CD4-positive, alpha-beta T cell treated with Interleukin-6 at 100 ng/mL for 8 hours (primary cell): ENCODE measurements at places on chromosomes 1 and 21.

GRCh38 chr1:208479435-208479834, 235.3 kb upstream of the PLXNA2 start:
- no peak for DNase-seq

GRCh38 chr21:41482980-41483379, 25.0 kb downstream of the TMPRSS2 start:
- DNase-seq, result no peak

DNA sequence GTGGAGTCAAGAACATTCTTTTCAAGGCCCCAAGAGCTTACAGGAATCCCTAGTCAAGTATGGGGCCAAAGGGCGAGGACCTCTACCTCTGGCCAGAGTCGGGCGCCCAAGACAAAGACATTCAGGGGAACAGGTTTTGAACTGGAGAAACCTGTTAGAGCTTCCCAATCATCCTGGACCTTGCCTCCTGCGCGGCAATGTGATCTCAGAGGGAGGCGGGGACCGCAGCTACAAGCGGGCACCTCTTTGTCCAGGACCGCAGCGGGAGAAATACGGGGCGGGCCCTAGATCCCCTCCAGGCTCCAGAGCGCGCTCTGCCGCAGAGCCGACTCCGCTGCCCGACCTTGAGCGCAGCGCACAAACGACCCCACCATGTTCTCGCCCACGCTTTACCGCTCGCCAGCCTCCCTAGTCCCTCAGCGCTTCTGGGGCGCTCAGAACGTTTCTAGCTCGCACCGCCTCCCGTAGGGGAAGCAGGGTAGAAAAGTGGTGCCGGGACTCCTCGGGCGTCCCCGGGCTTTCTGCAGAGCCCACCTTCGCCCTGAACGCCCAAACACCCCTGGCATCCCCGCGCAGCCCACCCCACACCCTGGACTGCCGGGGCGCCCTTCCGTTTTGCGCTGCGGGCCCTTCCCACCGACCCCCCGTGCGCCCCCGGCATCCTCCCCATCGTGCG, 28.1 kb downstream of the RABIF start:
- no peak for DNase-seq

DNA sequence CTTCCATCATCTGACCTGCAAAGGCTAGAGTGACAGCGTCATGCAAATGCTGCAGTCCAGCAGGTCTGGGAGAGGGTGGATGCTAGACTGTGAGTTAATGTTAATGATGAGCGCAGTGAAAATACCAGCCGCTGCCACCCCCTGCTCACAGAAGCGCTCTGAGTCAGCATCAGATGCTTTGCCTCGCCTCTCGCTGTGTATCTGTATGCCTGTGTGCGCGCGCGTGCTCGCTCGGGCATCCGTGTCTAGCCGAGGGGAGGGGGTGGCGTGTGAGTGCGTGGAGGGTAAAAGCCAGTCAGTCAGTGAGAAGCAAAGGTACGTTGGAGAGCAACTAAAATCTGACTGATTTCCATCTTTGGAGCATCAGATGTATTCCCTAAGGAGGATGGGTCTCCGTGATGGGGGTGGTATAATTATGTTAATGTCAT, 858.7 kb downstream of the USP25 start:
- DNase-seq, result no peak

DNA sequence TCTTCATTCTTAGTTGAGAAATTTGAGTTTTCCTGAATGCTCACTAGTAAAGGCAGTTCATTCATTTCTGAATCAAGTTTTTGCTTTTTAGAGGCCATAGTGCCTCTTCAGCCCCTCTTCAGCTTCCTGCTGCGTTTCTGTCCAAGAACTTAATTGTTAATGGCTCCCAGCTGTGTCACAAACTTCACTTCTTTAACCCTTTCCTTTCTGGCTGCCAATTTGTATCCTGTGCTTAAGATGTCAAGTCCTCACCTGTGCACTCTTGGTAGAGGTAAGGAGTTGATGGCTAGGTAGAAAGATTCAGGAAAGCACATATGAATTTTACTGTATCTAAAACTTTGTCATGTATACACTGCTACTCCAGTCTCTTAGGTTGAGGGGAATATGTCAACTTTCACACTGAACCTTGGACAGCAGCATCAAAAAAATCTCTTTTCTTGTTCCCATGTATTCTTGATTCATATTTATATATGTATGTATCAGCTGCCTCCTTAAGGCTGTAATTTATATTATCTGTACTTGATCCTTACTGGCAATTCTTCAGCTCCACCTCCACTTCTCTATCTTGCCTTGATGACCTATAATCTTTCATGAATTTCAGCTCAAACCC, 612.8 kb downstream of the LMO4 start:
- DNase-seq, result no peak

DNA sequence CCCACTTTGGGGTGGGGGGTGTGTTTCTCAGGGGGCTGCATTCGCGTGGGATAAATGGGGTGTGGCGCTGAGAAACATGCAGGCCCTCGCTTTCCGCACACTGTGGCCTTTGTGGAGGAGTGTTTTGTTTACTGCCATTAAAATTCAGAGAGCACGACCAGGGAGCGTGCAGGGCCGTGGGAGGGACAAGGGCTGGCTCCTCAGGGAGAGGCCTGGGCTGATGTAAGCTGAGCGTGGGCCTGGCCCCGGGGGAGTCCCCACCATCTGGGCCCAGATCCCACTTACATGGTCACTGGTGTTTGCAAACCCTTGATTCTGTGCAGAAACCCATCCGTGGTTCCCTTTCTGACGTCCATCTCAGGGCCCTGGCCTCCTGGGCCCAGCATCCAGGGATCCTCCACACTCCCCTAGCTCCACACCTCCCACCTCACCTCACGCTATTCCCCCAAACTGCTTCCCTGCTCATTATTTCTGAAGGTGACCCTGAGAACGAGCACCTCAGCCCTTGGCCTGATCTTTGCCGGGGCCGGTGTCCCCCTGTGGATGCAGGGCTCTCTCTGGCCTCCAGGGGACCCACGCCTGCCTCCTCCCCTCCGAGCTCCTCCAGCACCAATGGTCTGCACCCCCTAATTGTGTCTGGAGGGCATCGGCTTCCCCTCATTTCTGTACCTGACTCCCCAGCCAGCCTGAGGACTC, 92.5 kb upstream of the SIM2 start:
- DNase-seq, result no peak

- no peak for DNase-seq
Observed at GRCh38 chr1:54453509-54453908, 47.3 kb upstream of the SSBP3 start.

DNA sequence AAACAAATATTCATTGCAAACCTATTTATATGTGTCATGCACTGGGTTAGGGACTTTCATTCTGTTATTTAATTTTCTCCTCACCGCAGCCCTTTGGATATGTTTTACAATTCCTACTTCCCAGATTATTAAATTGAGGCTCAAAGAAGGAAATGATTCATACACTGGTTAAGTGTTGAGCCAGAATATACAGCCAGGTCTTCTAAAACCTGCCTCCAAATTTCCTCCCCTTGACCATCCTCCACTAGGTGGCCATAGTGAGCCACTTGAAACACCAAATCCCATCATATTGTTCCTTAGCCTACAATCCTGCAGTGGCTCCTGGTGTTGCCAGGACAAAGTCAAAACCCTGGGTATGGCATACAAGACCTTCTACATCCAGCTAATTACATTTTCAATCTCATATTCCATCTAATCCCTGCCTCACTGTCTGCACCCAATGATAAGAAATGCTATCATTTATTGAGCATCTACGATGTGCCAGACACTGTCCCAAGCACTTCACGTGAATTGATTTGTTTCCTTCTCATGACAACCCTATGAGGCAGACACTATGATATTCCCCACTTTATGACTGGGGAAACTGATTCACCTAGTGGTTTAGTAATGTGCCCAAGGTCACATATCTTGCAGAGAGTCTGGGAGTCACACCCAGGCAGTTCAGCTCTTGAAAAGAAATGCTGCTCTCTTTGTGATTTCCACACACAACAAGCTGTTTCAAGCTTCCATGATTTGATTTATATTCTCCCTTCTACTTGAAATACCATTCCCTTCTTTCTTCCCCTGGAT, 23.6 kb upstream of the KIRREL1 start:
- no peak for DNase-seq

GRCh38 chr21:22355949-22356348, 1357.7 kb downstream of the NCAM2 start:
- no peak for DNase-seq

DNA sequence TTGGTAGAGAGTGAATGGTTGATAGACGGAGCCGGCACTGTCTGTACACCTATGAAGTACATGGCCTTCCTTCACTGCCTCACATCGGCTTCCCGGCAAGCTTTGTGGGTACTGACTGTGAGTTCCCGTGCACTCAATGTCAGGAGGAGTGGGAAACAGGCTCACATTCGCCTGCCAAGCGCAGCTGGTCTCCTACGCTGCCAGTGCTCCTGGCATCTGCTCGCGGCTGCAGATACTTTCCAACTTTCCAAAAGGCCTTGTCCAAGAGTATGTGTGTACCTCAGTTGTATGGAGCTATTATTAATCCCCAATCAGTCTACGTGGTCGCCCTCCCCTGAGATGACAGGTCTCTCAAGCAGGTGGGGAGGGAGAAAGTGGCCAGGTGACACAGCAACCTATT, 180.8 kb downstream of the ZSCAN20 start:
- no peak for DNase-seq

GRCh38 chr1:43270421-43271095, 775 bp downstream of the TMEM125 start:
- DNase-seq, result no peak

DNA sequence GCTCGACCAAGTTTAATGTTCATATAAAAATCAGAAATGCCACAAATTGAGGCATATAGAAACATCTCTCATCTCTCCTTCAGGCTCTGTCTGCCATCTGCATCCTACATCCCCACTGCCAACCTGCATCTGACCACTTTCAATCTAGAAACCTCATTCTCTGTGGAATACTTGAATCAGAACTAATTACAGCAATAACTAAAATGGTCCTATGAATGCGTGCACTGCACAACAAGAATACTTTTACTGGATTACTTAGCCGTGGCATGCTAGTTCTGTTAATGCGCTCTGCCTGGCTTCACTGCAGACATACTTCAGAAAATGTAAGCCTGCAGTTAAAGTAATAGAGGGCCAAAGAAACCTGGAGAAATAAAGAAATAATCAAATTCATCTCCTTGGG, 89.8 kb upstream of the NR5A2 start:
- no peak for DNase-seq

DNA sequence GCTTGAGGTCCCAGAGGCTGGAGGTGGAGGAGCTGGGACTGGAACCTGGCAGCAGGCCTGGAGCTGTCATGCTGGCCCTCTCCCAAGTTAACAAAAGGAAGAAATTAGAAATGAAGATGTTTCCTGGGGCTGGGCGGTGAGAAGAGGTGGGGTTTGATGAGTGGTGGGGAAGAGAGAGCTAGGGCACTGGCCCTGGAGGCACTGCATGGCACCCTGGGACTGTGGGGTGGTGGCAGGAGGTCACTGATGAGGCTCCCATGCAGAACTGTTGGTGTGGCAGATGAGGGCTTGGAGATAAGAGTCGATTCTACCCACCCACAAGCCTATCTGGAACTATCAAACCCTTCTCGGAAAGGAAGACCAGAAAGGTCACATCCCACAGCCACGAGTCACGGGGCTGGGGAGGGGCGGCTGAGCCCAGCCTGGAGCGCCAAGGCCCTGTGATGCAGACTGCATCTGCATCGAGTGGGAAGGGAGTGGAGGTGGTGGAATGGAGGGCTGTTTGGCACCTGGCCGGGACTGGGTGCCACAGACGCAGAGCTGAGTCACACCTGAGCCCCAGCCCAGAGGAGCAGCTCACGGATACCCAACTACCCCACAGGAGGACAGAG, 29.4 kb downstream of the MRPL37 start:
- DNase-seq, result no peak

DNA sequence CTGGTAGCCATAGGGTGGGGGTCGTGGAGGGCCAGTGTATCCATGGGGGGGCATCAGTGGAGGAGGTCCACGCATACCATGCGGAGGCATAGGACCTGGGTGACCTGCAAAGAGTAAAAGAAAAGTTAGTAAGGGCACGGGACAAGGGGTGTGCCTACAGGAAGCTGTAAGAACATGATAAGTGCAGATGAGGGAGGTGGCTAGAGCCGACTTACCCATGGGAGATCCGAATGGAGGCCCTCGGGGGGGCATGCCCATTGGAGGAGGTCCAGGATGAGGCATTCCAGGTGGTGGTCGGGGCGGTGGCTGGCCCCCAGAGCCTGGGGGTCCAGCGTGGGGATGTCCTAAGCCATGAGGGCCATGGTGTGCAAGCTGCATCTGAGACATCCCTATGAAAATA, 4.0 kb downstream of the SF3B4 start:
- no peak for DNase-seq

GRCh38 chr1:108815566-108815965, 41.3 kb downstream of the AKNAD1 start:
- DNase-seq, result no peak

GRCh38 chr1:168507231-168507630, 36.6 kb downstream of the XCL2 start:
- DNase-seq, result no peak

- DNase-seq, result no peak
Observed at GRCh38 chr1:60888126-60888525, 194.2 kb upstream of the NFIA start.

GRCh38 chr1:16921391-16922185, at the start of gene CROCC:
Gene CROCC, plus strand, starts transcription at chr1:16921931. Its CDS starts 88 bp downstream, at chr1:16922019.
- peak; percentile 42 for DNase-seq

GRCh38 chr1:83794384-83794783, 204.5 kb downstream of the TTLL7 start:
- DNase-seq, result no peak

DNA sequence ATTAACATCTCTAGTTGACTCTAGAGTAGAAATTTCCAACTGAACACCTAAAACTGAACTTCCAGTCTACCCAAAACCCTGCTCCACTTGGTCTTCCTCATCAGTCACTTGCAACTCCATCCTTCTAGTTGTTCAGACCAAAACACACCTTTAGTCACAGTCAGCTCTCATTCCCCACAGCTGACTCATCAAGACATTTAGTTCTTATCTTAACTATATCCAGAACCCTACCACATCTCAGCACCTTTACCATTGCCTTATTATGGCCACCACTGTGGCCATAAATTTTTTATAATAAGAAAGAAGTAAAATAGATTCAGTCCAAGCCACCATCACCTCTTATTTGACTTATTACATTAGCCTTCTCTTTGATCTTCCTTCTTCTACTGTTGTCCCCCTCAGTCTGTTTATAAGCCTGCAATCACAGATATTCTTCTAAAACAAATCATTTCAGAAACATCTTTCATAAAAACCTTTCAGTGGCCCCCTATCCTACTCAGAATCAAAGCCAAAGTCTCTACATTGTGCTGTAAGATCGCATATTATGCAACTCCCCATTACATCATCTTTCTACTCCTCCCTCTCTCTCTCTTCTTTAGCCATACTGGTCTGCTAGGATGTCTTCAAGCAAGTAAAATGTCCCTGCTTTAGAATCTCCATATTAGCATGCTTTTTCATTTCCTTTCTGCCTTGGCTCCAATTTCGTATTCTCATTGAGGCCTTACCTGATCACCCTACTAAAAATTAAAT, 275.9 kb downstream of the LRRC40 start:
- no peak for DNase-seq
